Right cardiac atrium (tissue), 5 donors: ENCODE measurements at places on chromosomes 2 and 18. TPM values are rescaled to one million over a fixed set of nuclear protein-coding genes. Genes with fewer than 3 reads are reported as not detected.

Gene IL36G
- polyA plus RNA-seq: not detected

Gene ATOH8
- 57.8 TPM for polyA plus RNA-seq

Gene ONECUT2
- 0.02 TPM for polyA plus RNA-seq

Gene DNAJC5G
- 2.2 TPM for polyA plus RNA-seq

Gene CRYGC
- polyA plus RNA-seq: not detected

Gene ASB18
- 1.2 TPM for polyA plus RNA-seq

- DNase-seq: no peak
Measured at GRCh38 chr2:76731157-76731556, 791.0 kb downstream of the LRRTM4 start.

GRCh38 chr2:233140978-233141377 is 80.8 kb downstream of the INPP5D start:
- no peak for DNase-seq

GRCh38 chr18:4060427-4061281 is 394.5 kb downstream of the DLGAP1 start:
- DNase-seq: no peak

GRCh38 chr2:135603543-135603942 is 72.3 kb downstream of the R3HDM1 start:
- no peak for DNase-seq

GRCh38 chr2:66875941-66876462 is 441.1 kb downstream of the MEIS1 start:
- DNase-seq: no peak

GRCh38 chr18:59268127-59268720 is 5.0 kb downstream of the RAX start:
- DNase-seq: no peak

DNA sequence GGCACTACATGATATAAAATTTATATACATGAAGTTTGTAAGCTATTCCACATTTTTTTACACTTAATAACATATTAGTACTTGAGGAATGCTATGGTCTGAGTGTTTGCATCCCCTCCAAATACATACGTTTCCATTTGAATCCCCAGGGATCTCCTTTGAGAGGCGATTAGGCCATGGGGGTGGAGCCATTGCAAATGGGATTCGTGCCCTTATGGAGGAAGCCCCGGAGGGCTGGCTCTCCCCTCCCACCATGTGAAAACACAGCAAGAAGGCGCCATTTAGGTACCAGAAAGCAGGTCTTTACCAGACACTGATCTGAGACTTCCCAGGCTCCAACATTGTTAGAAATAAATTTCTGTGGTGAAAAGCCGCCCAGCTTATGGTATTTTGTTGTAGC is 20.8 kb upstream of the MBP start:
- no peak for DNase-seq

DNA sequence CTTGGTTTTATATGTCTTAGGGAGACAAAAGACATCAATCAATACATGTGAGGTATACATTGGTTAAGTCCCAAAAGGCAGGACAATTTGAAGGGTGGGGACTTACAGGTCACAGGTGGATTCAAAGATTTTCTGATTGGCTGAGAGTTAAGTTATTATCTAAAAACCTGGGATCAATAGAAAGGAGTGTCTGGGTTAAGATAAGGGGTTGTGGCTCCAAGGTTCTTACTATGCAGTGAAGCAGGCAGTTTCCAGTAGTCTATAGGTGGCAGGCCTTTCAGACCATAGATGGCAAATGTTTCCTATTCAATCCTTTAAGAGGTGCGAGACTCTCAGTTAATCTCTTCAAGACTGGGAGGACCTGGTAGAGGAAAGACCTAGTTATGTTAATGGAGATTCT is 42.1 kb upstream of the NEB start:
- no peak for DNase-seq

GRCh38 chr2:43293744-43294695 is 67.6 kb upstream of the ZFP36L2 start:
- no peak for DNase-seq

- peak; percentile 55 for DNase-seq
Measured at GRCh38 chr2:18047896-18048657, 169.6 kb downstream of the KCNS3 start.
